ENCODE measurements at places on chromosomes 6 and 20.
A peak's percentile ranks its signal among the peaks of the same experiment; 100 is the strongest.

GRCh38 chr6:66555082-66555481, 848.1 kb upstream of the EYS start:
- no peak for DNase-seq

GRCh38 chr6:161226009-161226964, 47.6 kb downstream of the AGPAT4 start:
- peak; percentile 39 for DNase-seq

DNA sequence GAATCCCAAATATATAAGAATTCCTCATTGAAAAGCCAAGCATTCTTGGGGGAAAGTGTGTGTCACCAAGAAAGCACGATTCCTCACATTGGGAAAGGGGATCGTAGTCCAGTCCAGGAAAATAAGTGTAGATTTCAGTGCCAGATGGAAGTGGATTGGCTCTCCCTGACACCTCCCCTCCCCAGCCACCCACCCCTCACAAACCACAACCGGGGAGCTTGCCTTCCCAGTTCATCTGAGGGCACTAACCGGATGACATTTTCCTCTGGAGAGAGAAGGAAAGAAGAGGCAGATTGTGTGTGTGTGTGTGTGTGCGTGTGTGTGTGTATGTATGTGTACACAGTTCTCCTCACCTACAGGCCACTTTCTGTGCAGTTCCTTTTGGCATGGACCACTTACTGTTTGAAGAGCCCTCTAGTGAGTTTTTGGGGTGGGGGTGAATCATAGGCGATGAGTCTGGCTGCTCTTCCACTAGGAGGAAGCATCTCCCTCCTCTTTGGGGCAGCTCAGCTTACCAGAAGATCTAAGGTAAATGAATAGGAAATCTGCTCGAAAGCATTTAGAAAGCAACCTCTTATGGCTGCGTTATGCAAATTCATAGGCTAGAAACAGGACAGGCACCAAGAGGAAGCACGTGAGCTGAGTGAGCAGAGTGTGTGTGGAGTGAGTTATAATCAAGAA, 20.8 kb downstream of the DAAM2 start:
- DNase-seq, result no peak

GRCh38 chr6:4297348-4297747, 162.0 kb upstream of the ECI2 start:
- DNase-seq, result no peak

DNA sequence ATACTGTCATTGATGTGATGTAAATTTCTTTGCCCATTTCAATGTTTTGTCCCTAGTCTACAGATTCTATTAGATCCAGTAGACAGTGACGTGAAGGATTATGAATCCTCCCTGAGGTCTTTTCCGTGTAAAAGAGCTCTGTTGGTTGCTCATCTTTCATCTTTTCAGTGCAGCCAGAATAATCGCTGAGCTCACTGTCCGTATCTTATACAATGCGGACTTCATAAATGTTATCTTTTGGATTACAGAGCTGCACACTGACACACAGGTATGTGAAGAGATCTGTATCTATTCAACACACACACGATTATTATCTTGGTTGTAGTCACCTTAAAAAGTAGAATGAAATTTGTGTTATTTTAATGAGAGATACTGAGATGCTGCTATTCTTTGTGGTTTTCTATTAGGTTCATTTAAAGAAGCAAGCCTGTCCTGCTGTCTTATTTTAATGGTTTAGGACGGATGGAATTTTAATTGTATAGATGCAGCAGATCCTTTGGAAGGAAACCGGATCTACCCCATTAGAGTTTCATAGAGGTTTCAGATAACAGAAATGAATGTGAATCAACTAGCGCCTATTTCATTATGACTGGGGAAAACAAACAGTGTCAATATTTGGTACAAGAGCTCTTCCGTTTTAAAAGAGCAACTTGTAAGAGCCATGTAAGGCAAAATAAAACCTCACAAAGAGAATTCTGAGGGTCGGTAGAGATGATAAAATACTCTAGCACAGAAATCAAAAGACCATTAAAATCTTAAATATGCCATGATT, 79.4 kb downstream of the BMP6 start:
- no peak for DNase-seq

GRCh38 chr6:150142670-150143515, at the start of gene PPP1R14C:
PPP1R14C (plus strand) TSS chr6:150143044; CDS start chr6:150143193, 149 bp downstream.
- DNase-seq, result no peak

- no peak for DNase-seq
These were observed 24.9 kb downstream of the COL21A1 start for GRCh38 chr6:56222499-56222898.

DNA sequence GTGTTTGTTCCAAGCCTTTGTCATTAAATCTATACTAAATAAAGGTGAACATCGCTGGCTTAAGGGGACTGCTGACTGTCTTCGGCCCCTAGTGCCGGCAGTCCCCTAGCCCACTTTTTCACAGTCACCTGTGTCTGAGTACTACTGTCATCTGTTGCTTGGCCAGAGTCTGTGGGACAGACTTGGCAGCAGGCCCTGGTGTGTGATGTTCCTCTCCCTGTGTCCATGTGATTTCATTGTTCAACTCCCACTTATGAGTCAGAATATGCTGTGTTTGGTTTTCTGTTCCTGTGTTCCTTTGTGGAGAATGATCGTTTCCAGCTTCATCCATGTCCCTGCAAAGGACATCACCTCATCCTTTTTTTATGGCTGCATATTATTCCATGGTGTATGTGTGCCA, 133.4 kb downstream of the HAO1 start:
- DNase-seq, result no peak

GRCh38 chr6:4664117-4664626, 112.0 kb upstream of the CDYL start:
- no peak for DNase-seq

DNA sequence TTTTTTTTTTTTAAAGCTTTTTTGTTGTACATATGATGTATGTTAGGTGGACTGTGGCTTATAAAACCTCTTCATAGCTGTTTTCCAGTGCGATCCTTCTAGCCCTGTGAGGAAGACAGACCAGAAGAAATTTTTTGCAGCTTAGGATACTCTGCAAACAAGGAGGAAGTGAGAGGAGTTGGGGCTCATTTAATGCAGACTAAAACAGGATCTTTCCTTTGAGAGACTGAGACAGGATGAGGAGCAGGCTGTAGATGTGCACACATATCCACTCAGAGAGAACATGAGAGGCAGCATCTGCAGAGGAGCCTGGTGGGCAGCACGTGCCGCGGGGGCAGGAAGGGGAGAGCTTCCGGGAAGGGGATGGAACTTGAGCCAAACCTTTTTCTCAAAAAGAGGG, 45.7 kb downstream of the PPARD start:
- DNase-seq, result no peak

GRCh38 chr6:3176562-3177355, 19.4 kb upstream of the TUBB2A start:
- peak; percentile 59 for DNase-seq

DNA sequence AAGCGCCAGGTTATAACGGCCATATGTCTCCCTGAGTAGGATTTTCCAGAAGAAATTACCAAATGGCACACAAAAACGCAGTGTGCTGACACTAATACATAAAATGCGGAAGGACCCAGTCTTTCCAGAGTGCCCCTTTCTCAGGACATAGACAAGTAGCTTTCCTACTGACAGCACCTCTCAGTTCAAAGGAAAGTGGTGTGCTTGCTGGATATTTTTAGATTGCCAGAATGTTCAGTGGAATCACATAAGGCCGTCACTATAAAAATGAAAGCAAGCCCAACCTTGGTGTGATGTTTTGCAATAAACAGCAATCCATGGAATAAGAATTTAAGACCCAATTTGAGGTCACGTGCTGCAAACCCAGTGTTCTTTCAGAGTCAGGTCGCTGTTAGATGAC, 135.5 kb upstream of the AGPAT4 start:
- DNase-seq, result no peak

- DNase-seq, result no peak
These were observed 7.4 kb downstream of the ACSS2 start for GRCh38 chr20:34883809-34884208.

- no peak for DNase-seq
These were observed 70.7 kb downstream of the GFRAL start for GRCh38 chr6:55397986-55398385.

DNA sequence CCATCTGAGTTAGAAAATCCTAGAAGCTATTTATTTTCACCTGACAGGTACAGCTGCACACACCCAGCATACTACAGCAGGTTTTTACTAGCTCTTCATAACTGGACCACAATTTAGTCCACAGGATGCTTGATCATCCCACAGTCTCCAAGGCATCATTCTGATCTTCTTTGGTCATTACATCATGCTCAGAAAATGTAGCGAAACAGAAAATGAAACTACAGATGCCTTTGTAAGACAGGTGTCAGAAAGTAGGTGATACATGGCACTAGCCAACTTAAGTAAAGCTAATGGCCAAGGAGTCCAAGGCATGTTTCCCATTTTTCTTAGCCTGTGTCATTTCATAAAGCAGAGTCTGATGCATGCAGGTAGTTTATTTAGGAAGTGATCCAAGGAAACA, 102.3 kb downstream of the HTR1B start:
- DNase-seq, result no peak

- no peak for DNase-seq
These were observed 61.2 kb upstream of the ISM1 start for GRCh38 chr20:13159889-13160288.

- peak; percentile 85 for DNase-seq
These were observed at the start of gene VEGFA for GRCh38 chr6:43769526-43770371. VEGFA (plus strand) TSS chr6:43770211.

DNA sequence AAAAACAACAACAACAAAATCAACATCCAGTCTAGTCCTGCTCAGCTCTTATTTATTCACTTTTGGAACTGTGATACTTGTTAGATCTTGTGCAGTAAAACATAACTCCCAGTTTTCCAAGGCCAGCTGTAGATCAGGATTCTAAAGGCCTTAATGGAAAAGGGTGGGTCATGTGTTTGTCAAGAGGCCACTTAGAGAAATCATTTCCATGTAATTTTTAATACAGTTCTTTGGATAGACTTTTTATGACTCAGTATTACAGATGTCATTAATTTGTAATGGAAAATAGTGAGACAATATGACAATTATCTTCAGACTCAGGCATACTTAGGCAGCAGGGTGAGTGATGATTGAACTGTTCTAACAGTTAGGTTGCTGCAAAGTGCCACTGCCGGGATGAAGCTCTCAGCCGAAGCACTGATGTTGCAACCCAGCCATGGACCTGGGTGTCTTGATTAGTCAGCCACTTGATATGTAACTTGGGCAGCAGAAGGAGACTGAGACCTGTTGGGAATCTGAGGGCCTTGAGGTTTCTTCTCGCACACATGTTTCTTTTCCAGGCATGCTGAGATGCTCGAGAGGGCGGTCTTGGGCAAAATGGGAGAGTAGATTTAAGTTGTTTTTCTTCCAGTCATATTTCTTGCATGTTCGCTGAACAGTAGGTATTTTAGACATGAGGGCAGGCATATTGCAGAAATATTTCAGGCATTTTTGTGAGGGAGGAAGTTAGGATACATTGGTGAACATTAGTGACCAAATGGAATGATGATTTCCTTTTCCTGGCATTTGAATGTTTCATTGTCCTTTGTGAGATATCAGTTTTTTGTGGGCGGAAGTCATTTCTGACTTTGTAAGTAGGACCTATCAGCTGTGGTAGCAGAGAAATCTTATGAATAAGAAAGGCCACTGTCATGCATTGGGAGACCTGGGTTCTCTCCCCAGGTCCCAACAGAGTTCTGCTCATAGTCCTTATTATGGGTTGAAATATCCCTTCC, 52.3 kb downstream of the SLX4IP start:
- DNase-seq, result peak; percentile 40

GRCh38 chr6:71498638-71499037, 210.0 kb downstream of the OGFRL1 start:
- DNase-seq, result no peak

DNA sequence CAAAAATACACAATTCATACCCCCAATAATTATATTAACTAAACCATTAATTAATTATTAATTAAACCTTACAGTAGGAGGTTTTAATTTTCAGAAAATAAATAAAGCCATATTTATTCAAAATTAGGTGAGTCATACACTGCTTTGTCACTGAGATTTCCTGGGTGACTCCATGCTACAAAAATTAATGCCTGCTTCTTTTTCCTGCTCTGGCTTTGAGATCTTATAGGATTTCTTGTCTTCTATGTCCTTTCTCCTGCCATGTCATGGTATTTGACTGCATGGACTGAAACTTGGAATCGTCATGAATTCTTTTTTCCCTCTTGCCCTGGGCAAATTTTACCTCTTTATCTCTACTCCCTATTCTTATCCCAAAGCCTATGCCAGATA, 133.2 kb downstream of the PHACTR1 start:
- DNase-seq, result no peak

DNA sequence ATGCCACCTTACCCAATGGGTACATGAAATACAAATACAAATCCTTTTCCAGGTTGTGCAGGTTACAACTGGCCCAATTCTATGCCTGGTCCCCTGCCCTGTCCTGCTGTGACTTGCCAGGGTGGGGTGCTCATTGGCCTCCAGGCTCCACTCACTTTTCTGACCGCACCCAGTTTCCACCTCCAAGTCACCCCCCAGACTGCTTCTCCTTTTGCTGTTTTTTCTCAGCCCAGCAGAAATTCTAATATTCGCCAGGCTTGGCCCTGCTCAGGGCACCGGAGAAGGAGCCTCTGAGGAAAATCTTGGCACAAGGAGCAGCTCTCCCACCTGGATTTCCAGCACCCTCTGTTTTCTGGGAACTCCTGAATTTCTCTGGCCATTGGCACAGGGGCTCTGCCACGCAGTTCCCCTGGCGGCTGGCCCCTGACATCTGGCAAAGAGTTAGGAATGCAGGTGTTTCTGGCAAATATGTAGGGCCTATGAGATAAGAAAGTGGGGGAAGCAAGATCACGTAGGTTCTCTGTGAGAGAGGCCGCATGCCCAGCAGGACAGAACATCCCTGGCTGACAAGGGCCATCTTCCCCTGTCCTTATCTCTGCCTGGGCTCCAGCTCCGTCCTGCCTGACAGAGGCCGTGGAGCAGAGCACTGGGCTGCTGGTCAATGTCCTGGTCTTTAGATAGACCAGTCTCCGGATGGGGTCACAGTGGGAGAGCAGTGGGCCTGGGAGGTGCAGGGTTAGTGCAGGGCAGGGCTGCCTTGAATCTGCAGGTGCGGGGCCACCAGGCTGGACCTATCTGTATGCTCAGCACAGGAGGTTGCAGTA, 2.9 kb upstream of the RAET1E start:
- DNase-seq, result no peak

- no peak for DNase-seq
These were observed 305.4 kb downstream of the UTRN start for GRCh38 chr6:144590532-144590931.

GRCh38 chr20:58586565-58587093, 64.5 kb upstream of the STX16 start:
- DNase-seq, result no peak

DNA sequence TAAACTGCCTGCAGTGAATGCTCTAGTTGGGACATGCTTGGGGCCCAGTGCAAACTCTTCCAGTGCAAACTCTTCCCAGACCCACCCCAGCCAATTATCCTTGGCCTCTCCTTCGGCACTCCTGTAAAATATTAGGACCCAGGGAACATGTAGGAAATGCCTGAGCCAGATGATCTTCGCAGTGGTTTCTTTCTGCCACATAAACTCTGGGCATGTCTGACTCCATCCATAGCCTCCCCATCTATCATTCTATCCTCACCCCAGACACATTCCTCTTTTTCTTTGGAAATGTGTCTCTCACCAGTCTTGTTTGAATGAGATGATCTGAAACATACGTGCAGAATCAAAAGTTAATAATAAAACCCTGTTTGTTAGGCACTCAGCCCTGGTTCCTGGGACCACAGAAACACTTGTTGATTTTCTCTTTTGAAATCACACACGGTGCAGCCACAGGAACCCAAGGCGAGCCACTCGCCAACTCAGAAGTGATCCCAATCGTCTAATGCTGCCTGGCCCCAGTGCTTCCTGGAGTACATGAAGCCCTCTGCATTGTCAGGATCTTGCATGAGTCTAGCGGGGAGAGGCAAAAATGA, 108.9 kb upstream of the CST7 start:
- no peak for DNase-seq
